ENCODE measurements at places on chromosomes 1 and 21.

- DNase-seq, result no peak
These were observed 37.2 kb downstream of the KANK4 start for GRCh38 chr1:62281922-62282555.

- DNase-seq, result no peak
These were observed 8.7 kb upstream of the GADD45A start for GRCh38 chr1:67676287-67676686.

GRCh38 chr1:93384656-93385055 lies 38.9 kb downstream of the DR1 start:
- no peak for DNase-seq

DNA sequence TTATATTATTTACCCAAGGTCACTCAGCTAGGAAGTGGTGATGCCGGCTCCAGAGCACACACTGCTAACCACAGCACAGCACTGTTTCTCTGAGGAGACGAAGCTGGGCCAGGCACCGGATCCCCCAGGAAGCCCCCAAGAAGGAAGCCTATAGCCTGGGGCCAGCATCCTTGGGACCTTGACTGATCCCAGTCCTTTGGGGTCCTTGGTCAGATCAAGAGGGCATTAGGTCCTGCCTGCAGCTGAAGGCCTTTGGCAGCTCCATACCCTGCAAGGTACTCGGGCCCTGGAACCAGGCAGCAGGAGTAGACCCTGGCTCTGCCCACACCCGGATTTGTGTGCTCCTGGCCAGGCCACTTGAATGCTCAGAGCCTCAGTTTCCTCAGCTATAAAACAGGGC lies 128.0 kb downstream of the LACTBL1 start:
- no peak for DNase-seq

DNA sequence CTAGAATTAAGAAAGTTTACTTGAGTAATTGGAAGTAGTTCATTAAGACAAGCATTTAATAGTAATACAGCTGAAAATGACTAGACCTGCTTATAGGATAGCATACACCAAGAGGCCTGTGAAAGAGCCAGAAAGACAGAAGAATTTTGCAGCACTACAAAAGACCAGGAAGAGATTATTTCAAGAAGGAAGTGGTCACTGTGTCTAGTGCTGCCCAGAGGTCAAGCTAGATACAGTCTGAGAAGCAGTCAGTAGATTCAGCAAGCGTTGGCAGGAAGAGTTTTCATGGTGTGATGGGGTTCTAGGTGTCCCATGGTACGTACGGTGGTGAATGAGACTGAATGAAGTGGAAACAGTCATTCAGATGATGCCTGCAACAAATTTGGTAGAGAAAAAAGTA lies 31.5 kb downstream of the RGS8 start:
- no peak for DNase-seq
